ENCODE measurements at places on chromosomes 3 and 15.

DNA sequence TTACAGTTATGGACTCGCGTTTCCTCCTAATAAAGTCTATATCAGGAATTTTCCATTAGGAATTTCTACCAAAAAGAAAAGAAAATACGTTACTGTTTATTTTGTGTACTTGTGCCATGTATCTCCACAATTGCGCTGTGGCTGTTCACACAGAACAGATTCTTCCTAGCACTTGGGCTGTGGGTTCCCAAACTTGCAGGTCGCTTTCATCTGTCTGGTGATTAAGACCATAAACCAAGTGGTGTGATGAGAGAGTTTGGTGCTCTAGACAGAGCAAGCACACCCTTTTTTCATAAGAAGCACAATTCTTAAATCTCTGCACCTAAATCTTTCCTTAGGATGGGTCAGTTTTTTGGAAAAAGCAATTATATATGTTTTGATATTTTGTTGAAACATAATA lies 203.3 kb downstream of the TP63 start:
- no peak for DNase-seq

DNA sequence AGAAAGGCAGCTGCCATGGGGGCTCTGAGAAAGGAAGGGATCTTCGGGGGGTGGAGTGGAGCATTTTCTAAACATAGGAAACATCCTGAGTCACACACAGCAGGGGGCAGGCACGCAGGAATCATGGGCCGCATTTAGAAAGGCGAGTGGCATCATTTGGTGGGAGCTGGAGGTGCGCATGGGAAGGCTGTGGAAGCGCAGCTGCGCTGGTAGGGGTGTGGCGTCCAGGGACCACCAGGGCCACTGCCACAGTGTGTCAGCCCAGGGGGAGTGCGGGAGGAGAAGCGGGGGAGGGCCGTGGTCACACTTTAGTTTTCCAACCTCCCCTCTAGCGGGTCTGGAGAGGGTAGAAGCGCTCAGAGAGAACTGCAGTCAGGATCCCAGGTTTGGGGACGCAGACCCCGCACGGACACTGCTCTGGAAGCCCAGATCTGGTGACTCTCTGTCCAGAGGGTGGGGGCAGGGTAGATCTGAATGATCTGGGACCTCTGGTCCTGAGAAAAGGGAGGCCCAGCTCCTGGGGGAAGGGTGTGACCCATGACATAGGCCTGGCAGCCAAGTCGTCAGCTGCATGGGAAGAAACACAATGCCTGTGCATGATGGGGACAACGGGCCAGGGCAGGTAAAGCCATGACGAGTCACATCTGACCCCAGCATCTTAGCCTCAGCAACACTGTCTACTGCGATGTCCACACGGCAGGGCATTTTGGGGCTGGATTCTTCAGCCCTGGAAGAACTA lies 88.0 kb upstream of the IQSEC1 start:
- no peak for DNase-seq

- no peak for DNase-seq
Measured at GRCh38 chr3:71972031-71972430, 187.1 kb upstream of the PROK2 start.

- no peak for DNase-seq
Measured at GRCh38 chr3:187850258-187850921, 105.1 kb upstream of the BCL6 start.

DNA sequence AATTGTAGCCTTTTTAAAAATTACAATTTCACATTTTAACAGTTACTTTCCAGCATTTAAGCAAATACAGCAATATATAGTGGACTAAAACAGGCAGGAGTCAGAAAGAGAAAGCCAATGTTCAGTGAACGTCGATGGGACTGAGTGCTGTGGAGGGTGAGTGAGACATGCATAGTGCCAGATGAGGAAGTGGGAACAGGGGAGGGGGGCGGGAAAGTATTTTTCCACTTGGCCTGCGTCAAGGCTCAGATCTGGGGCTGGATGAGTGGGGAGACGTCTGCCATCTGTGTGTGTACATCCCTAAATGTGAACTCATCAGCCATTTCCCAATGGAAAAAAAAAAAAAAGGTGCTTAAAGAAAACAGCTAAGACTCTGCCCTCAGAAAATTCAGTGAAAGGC lies 19.2 kb upstream of the RAD18 start:
- no peak for DNase-seq
